Stimulated activated CD4-positive, alpha-beta T cell treated with anti-CD3 and anti-CD28 coated beads, TNF-alpha, amount 100 ng/mL, for 24 hours (primary cell): ENCODE measurements at places on chromosomes 12 and 14.

DNA sequence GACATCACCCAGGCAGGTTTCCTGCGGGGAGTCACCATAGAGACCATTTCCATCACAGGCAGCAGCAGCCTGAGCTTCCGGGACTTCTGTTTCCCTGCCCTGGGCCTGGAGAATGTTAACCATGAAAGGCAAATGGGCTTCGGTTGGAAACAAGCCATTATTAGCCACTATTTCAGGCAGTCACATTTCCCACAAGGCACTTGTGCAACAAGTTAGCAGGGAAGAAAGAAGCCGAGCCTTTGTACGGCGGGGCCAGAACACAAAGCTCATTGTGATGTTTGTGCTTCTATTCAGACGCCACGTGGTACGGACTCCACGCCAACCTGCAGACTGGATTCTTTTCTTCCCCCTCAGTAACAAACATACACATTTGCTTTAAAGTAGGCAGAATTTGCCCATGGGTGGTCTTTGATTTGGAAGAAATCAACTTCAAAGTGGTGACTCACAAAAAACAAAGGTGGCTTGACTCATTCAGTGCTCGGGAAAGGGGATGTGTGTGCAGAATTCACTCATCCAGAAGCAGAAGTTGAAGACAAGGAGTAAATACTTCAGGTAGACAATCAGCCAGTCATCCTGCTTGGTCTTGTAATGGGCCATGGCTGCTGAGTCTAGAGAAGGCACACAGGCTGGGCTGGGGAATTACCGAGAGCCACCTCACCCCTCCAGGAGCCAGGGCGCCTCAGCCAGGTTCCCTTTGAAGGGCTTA lies 154.2 kb upstream of the PRMT8 start:
- no peak for DNase-seq

GRCh38 chr12:65123435-65124063 lies 2.4 kb upstream of the WIF1 start:
- DNase-seq = no peak

DNA sequence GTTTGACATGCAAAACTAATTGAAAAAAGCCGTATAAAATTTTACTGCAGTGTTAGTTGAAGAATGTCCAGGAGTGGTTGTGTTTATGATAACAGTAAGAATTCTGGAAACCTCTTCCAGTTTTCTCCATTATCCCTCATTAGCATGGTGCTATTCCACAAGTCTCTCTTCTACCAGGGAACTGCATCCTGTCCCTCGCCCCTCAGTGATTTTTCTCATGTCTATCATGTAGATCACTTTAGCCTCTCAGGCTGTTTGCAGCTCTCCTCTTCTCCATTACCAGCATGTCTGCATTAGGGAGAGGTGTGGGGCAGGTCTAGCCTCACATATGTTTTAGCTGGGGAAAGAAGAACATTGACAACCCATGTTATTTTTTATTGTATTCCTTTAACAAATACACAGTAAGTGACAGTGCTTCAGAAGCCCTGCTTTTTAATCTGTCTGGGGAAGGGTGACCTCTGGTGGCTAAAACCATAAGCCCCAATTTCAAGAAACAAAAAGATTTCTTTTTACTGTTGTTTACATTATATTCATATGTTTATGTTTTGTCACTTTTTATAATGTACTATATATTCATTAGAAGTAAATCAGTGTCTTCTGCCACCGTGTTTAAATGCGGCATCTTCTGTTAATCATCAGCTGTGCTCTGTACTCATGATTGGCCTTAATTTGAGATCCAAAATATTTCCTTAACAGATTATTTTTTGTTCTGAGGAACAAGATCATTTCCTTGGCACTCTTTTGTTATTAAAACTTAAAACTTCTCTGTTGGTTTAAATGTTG lies 70.7 kb downstream of the RASSF8 start:
- DNase-seq = no peak

DNA sequence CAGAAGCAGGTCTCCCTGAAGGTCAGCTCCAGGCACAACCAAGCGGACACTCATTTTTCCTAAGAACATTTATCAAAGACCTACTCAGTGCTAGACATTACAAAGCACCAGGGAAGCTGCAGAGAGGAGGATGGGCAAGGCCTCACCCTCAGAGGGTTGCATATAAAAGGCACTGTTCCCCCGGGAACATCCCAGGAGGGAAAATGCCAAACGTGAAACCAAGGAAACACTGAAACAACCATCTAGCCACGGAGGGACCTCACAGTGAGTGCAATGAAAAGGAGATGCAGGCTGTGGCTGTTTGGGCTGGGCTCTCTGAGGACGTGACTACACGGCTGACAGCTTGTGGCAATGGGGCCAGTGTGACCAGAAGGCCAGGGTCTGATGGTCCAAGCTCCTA lies 117.4 kb upstream of the VASH1 start:
- DNase-seq = no peak

GRCh38 chr12:82866227-82866775 lies 179.6 kb downstream of the TMTC2 start:
- DNase-seq = no peak
